GM23248 (cell line): ENCODE measurements at places on chromosomes 11 and 22.

GRCh38 chr11:70024773-70025045 lies 53.4 kb upstream of the ANO1 start:
- DNase-seq = no peak

DNA sequence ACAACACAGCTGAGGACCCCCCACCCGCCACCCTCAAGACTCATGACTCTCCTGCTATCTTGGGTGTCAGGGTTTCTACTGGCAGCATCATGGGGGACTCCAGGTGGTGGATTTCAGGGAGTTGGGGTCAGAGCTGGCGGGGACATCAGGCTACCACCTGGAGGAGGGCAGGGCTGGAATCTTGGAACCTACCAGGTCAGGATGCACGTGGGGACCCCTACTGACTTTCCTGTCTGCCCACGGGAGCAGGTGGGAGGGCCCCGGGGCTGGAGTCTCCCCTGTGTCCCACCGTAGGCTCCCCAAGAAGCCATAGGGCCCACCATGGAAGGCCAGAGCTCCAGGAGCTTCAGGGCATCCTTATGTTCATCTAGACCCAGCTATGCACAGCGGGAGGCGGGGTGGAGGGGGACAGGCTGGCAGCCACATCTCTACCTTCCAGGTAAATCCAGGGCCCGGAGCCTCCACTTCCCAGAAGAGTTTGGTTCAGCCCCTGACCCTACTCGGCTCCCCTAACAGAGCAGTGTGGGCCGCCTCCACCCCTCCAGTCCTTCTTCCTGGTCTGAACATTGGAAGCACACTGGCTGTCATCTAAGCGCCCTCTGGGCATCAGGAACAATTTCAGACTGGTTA lies 10.0 kb downstream of the SLC37A2 start:
- DNase-seq = no peak

GRCh38 chr22:28791841-28792490 lies 8.4 kb downstream of the XBP1 start:
- DNase-seq = no peak

GRCh38 chr22:40932396-40932795 lies 18.8 kb upstream of the RBX1 start:
- no peak for DNase-seq

- no peak for DNase-seq
Measured at GRCh38 chr11:128189823-128190222, 397.5 kb downstream of the ETS1 start.

- DNase-seq = no peak
Measured at GRCh38 chr11:4202749-4203148, 108.2 kb downstream of the RRM1 start.

DNA sequence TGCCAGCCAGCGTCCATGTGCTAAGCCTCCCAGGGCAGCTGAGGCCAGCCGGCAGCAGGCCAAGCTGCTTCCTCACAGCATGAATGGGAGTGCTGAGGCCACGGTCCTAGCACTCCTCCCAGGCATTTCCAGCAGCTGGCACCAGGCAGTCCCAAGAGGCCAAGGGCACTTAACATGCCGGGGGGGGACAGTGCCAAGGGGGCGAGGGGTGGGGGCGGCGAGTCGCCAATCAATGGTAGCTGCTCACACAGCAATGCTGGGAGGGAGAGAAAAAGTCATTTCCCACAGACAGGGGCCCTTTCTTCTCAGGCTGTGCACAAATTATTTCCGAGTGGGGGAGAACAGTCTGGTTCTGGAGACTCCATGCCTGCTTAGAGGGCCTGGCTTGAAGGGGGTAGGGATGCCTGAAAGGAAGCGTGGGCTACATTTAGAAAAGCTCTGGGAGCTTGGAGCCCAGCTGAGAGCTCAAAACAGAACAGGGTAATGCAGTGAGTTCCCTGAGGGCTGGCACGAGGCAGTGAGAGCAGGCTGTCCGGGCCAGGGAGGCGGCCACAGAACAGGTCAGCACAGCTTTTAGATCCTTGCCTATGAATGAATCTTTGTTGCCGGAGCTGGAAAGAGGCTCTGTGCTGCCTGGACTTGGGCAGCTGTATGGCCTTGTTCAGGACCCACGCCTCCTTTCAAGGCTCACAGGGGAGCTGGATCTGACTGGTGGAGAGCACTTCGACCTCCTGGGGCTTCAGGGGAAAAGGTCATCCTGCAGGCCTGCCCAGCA lies 14.4 kb upstream of the TBC1D10A start:
- no peak for DNase-seq

DNA sequence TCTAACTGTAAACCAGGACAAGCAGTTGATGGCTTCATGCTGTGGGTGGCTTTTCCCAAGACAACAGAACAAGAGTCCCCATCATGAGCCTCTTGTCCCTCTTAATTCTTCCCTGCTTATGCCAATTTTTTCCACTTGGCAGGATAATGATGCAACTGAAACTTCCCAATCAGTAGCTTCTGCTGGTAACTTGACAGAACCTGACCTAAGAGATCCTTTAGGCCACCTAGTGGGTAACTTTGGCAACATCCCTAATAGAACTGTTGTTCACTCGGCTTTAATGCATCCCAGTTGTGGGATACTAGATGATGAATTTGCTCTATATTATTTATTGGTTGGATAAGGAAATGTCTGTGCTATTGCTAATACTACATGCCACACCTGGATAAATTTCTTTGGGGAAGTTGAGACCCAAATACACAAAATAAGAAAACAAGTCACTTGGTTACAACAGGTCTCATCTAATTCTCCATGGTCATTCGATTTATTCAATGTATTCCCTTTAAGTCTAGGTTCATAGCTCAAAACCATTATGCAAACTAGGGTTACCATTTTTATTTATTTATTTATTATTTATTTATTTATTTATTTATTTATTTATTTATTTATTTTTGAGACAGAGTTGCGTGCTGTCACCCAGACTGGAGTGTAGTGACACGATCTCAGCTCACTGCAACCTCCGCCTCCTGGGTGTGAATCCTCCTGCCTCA lies 41.4 kb upstream of the NFAM1 start:
- peak; percentile 77 for DNase-seq

- no peak for DNase-seq
Measured at GRCh38 chr11:104897891-104898684, at the start of gene CASP12. Gene CASP12 (minus strand): TSS chr11:104898460.

DNA sequence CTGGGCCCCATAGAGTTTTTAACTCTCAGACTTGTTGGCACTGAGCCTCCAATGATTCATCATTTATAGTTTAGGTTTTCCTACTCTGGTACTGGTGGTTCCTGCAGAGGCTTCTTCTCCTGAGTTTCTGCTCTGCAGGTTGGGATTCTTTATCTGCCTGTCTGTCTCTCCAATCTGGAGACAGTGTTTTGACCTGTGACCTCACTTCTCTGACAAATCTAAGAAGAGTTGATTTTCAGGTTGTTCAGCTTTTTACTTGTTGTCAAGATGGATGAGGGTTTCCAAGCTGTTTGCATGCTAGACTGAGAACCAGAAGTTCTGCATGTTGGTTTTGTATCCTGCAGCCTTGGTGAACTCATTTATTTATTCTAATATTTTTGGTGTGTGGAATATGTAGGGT lies 63.9 kb downstream of the JAM3 start:
- DNase-seq = peak; percentile 41

GRCh38 chr11:83033972-83034672 lies 37.6 kb downstream of the RAB30 start:
- DNase-seq = peak; percentile 93
